ENCODE measurements at places on chromosomes 4 and X.

DNA sequence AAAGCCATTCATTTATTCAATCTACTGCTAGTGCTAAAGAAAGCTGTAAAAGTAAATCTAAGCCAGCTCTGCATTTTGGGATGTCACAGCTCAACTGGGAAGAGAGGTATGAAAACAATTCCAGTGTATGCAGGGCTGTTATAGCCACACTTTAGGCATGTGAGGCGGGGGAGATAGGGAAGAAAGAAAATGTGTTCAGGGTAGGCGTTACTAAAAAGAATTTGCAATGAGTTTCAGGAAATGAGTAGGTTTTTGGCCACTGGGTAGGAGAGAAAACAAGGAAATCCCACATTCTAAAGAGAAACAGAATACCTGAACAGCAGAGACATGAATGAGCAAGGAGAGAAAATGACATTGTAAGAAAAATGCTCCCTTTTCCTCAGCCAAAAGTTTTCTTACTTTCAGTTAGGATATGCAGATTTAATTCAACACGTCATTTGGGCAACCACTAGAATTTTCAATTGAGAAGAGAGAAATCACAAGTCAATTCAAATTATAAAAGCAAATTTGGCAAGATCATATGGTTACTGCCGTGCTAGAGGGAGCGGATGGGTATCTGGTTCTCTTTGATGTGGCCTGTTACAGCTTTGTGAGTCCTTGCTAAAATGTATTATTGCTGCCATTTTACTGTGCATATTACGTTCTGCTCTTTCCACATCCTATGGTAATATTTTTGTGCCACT, 226.3 kb downstream of the KCNIP4 start:
- DNase-seq: no peak

- no peak for DNase-seq
Observed at GRCh38 chrX:152313529-152314302, 137.4 kb downstream of the GABRA3 start.

DNA sequence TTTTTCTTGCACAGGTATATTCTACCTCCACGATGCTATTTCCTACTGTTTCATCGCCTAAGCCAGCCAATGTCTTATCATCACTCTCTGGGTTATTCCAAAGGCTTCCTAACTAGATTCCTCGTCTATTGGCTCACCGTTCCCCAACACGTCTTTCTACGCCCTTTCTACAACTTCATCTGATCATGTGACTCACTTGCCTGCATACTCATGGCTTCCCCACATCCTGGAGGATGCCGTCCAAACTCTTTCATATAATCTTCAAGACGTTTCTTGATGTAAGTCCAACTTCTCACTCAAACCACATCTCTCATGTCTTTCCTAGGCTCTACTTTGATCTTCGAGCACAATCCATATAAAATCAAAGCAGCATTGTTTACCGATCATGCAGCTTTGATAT, 322.0 kb upstream of the PPARGC1A start:
- no peak for DNase-seq

GRCh38 chr4:89590128-89590527, 246.8 kb downstream of the SNCA start:
- no peak for DNase-seq

DNA sequence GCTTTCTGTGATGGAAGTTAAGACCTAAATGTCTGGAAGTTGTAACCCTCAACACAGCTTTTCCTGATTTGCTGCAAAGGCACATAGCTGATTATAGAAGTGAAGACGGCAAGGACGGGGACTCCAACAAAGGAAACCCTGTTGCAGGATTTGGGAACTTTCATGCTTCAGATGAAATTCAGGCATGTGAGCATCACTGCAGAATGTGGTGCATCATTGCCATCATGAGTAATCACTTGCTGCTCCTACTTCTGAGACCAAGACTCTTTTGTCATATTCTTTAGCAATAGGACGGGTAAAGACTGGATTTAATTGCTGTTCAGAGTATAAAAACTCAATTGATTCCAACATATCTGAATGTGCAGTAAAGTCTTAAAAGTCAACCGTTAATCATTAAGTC, 35.8 kb downstream of the YIPF6 start:
- no peak for DNase-seq
